Fibroblast of mammary gland (primary cell): ENCODE measurements at places on chromosomes 1 and 21.

DNA sequence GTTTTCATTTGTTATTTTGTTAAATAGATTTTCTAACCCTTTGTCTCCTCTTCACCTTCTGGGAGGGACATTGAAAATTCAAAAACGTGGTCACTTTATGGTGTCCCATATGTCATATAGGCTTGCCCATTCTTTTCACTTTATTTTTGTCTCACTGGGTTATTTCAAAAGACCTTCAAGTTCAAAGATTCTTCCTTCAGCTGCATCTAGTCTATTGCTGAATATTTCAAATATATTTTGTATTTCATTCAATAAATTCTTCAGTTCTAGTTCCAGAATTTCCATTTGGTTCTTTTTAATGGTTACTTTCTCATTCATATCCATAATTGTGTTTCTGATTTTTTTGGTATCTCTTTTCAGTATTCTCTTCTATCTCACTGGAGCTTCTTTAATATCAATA lies 11.6 kb upstream of the KCTD3 start:
- no peak for DNase-seq

DNA sequence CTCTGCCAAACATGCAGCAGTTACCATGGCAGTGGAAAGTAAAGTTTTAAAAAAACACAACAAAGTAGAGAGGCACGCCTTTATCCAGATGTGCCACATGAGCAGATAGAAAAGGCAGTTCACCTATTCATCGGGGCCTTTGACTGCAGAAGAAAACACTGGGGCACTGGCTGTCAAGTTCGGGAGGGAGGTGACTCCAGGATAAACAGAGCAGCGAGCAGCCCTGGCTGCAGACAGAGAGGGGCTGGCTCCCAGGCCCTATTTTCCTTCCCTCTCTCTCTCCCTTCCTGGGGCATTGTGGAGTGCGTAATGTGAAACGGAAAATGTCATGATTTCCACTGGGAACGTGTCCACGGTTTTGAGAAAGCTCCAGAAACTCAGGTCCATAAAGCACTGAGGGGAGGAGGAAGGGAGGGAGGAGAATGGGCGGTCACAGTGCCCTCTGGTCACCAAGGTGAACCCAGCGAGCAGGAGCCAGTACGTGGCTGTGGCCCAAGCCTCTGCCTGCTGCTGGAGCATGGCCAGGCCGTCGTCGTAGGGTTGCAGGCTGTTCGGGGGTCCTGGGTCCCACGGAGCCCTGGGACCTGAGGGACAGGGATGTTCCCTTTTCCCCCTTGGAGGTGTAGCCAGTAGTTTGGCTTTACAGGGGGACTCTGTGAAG lies 114.7 kb upstream of the IRF2BP2 start:
- no peak for DNase-seq

DNA sequence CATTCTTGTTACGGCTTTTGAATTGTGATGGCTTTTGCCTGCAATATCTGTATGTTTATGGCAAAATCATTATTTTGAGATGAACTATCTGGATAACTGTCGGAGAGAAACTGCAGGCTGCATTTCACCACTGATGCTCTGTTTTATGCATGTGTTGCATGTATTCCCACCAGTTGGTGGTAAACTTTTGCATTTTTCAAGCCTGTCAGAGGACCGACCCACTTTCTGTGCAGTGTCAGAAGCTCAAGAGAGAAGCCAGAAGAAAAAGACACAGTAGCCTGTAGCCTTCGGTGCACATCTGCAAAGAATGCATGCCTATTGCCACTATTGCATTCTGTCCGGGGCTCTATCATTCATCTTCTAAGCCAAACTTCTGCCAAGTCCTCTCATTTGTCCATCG lies 41.6 kb downstream of the OLIG1 start:
- DNase-seq = no peak

GRCh38 chr1:241635556-241636152 lies 4.5 kb downstream of the CHML start:
- no peak for DNase-seq

GRCh38 chr1:47522935-47523834 lies 85.3 kb downstream of the FOXD2 start:
- no peak for DNase-seq

DNA sequence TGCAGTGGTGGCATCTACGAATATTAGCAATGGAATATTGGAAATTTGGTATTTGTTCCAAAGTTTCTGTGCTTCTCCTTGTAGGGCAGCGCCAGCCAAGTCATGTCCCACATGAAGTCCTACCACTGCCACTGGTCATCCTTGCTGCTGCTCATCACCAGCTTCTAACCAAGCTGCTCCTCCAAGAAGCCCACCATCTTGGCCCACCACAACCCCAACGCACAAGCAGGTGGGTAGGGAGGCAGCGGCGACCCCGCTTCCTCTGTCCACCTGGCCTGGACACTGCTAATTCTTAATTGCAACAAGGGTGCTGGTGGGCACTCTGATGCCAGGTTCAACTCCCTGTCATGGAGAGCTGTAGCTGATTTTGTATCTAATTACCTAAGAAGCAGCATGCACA lies 291.2 kb upstream of the LYPLAL1 start:
- no peak for DNase-seq

DNA sequence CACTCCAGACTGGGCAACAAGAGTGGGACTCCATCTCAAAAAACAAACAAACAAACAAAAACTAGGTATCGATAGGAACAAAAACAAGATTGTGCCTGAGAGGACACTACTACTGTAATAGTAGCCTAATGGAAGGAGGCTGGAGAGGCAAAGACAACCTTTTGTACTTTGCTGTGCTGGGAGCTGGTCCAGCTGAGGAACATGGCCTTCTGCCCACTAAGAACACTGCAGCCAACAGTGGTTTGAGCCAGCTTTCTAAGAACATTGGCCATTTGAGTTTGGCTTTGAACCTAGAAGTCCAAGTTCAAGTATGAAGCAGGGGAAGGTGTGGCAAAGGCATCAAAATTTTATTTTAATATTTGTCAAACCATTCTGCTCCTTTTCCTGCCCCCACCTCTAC lies 22.7 kb upstream of the RGS8 start:
- no peak for DNase-seq

DNA sequence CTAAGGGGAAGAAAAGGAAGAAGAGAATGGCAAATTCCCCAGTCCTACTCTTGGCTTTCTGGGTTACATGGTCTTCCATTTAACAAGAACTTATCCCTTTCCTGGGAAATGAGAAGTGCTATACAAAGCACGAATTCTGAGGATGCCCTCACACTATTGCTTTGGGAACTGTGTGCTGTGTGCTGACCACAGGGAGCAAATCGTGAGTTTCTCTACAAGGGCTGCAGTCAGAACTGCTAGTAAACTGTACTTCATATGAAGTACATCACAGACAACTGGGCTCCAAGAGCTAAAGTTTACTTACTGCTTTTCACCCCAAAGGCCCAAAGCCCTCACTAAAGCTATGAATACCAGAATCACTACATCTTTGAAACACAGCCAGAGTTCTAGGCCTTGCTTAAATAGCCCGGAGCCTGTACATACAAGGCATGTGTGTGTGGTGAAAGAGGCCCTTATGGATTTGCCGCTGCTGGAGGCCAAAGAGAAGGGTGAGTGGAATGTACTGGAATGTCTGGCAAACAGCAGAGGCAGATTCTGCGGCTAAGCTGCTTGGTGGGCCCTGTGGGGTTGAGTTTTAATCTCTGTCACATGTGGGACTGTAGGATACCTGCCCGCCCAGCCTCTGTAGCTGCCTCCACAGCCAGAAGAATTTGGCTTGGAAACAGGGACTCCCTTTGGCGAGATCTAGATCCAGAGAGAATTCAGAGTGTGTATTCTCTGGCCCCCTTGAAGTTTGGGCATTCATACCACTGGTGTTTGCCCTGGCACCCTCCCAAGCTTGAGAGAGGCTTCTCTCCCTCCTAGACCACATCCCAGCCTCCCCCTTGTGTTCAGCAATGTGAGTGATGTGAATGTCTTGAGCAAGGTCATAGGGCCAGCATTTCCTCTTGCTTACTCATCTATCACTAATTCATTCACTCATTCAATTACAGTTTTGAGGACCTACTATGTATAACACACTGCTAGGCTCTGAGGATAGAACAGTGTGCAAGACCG lies 21.9 kb upstream of the TRIM67 start:
- peak; percentile 68 for DNase-seq

DNA sequence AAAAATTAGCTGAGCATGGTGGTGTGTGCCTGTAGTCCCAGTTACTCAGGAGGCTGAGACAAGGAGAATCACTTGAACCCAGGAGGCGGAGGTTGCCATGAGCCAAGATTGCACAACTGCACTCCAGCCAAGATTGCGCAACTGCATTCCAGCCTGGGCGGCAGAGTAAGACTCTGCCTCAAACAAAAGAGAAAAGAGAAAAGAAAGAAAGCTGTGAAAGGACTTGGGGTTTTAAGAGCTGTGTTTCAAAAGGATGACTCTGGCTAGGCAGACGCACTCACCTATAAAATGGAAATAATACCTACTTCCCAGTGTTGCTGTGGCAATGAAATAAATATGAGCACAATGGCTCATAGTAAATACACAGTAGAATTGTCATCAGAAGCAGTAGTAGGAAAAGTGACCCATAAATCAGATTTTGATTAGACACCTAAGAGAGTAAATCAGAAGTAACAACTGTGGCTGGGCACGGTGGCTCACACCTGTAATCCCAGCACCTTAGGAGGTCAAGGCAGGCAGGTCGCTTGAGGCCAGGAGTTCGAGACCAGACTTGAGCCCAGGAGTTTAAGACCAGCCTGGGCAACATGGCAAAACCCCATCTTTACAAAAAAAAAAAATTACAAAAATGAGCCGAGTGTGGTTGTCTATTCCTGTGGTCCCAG lies 45.9 kb upstream of the PUM1 start:
- DNase-seq = peak; percentile 59

DNA sequence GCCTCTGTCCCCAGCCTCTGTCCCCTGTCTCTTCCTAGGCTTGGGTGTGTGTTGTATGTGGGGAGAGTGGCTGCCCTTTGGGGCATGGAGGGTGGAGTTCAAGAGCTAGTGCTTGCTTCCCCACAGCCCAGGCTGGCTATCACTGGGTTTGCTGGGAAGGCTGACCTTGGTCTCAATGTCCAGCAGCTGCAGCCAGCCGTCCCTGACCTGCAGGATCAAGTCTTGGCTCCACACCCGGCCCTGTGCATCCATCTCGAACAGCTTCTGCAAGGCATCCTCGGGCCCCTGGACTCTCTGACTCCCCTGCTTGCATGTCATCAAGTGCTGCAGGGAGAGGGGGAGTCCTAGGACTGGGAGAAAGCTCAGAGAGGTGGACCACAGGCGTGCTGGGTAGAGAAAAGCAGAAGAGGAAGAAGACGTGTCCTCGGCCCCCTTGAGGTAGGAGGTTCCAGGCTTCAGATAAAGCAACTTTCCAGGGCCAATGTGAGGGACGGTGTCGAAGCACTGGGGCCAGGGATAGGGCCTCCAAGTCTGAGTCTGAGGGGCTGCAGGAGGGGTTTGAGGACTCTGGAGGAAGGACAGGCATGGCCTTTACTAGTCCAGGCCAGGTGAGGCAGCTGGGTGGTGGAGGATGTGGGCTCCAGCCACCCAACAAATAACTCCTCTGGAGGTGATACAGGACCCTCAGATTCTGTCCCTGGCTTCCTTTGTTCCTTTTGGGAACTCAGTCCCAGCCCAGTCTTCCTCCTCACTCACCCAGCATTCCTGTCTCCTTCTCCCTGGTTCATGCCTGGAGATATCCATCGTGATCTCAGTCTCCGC lies 4.0 kb downstream of the EPS8L3 start:
- no peak for DNase-seq

- no peak for DNase-seq
These were observed 631.6 kb upstream of the CAMK1G start for GRCh38 chr1:208951908-208952307.

DNA sequence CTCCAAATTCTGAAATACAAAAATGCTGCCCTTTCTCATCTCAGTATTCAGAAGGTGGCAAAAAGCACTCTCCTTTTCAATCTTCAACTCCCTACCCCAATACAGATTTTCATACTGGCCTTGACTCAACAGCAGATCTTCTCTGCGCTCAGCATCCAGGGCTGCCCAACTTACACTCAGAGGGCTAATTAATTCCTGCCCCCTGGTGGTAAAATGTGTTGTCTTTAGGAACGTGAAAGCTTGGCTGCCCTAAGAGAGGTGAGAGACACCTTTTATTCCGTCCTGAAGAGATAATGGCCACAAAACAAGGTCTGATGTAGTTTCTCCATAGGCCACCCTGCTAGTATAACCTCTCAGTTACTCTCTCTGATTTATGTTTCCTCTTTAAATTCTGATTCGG lies 25.0 kb downstream of the KRTAP24-1 start:
- peak; percentile 73 for DNase-seq
